8988T (cell line): ENCODE measurements at places on chromosomes 1 and 21.

GRCh38 chr1:38235705-38236104 lies 189.1 kb upstream of the POU3F1 start:
- DNase-seq = no peak

DNA sequence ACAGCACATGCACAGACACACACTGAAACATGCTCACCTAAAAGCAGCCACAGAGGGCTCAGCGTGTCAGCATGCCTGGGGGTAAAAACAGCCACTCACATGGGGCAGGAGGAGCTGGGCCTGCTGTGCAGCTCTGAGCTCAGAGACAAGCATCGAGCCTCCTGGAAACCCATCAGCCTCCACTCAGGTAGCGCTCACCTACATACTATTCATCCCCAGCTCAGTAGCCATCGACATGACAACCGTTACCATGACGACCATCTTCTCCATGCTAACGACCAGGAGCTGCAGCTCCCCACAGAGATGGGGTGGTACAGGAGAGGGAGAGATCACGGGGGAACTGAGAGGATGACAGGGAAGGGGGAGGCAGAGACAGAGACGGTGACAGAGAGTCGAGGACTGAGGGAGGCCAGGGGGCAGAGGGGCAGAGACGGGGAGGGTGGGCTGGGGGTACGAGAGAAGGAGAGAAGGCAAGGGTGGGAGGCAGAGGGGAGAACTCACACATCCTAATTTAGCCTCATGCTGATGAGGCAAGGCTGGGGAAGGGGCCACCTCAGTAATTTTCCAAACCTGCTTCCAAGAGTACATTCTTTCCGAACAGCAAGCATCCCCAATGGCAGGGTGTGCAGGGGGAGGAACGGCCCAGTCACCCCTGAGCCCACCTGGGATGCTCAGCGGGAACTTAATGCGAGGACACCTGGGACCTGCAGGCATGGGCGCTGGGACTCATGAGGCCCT lies 28.4 kb downstream of the SDC3 start:
- no peak for DNase-seq

GRCh38 chr1:9746211-9746610 lies 77.6 kb downstream of the CLSTN1 start:
- no peak for DNase-seq

DNA sequence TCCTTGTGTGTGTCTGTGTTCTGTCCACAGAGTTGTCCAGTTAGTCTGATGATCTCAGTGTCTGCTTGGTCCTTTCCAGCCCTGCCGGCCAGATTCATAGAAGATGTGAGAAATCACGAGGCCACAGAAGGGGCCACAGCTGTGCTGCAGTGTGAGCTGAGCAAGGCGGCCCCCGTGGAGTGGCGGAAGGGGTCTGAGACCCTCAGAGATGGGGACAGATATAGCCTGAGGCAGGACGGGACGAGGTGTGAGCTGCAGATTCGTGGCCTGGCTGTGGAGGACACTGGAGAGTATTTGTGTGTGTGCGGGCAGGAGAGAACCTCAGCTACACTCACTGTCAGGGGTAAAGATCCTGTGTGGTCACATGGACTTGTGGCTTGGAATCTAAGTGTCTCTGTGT lies 95.8 kb downstream of the OBSCN start:
- DNase-seq = no peak

DNA sequence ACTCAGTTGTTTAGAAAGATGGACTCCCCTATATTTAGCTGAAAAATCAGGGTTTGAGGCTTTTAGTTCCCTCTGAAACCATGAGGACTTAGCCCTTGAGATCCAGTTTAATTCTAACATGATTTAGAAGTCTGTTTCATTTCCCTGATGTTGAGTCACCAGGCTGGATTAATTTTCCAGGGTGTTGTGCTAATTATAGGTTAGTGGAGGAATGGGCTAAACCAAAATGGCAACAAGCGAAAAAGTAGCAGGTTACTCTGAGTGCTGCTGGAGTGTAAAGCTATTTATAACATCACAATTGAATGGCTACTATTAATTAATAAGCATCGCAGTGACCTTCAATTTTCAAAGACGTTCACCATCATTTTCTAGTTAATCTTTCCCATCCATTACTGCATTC lies 15.5 kb upstream of the USP24 start:
- no peak for DNase-seq

- DNase-seq = no peak
Measured at GRCh38 chr1:8439015-8439702, 121.2 kb downstream of the SLC45A1 start.

- no peak for DNase-seq
Measured at GRCh38 chr1:172895050-172895460, 155.7 kb downstream of the TNFSF18 start.

DNA sequence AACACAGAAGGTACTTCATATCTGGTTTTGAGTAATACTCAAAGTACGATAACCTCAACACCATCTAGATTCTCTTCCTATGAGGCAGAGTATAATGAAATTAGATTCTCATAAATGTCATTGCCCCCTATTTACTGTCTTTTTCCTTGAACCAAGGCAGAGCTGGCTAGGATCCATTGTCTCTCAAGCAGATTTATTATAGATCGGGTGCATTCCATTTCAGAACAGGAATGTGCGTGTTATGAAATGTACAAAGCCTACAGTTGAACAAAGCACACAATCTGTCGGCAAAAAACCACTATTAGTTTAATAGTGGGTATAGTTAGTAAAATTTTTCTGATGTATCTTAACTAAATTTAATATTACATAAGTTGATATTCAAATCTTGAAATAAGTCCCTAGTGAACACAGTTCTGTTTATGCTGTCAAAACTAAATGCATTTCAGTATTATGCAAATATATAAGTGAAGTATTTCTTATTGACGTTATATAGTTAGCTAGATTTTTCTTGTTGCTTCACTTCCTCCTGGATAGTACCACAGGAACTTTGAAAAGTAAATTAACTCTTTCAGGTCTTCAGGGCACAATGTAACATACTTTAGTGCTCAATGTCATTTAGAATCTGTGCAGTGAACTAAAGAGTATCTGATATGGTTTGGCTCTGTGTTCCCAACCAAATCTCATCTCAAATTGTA lies 92.1 kb downstream of the DDAH1 start:
- DNase-seq = no peak

DNA sequence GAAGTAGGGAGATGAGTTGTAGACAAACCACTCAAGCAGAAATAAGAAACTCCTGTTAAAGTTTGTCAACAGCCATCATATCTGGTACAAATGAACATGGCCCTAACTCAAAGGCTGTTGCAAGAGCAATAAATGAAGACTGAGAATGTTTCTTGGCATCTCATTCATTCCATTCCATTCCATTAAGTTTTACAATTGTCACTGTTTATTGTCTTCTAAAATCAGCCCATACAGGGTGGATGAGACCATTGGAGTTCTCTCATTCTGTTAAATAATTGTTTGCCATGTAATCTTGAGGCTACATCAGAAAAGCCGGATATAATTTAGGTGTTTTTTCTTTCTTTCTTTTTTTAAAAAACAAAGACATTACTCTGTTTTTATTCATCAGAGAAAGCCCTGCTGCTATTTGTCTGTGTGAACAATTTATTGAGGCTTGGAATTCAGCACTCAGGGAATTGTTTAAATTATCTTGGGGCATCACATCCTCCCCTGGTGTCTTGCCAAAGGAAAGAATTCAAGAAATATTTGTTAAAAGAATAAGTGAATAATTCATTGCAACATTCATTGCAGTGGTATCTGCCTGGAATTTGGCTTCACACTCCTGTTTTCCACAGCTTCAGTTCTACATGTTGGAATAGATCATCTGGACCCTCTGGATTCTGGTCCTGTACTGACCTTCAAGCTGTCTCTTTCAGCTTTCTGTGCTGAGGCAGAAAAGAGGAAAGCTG lies 604.5 kb downstream of the PLPP3 start:
- no peak for DNase-seq

DNA sequence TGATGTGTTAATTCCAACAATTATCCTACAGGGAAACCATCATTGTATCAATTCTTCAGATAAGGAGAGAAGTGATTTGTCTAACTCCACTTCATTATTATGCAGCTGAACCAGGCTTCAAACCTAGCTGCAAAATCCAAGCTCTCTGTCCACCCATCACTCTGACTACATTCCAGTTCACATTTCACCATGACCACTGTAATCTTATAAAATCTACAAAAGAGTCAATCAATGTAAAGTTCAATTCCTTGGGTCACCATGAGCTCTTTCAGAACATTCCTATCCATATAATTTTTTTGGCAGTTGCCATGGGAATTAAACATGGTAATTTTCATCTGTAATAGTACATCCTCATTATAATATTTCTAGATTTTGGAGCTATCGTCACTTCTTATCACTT lies 100.9 kb downstream of the PLPPR5 start:
- DNase-seq = no peak

- no peak for DNase-seq
Measured at GRCh38 chr1:82562448-82562847, 761.7 kb downstream of the ADGRL2 start.

- DNase-seq = no peak
Measured at GRCh38 chr1:81224222-81224621, 576.5 kb upstream of the ADGRL2 start.

DNA sequence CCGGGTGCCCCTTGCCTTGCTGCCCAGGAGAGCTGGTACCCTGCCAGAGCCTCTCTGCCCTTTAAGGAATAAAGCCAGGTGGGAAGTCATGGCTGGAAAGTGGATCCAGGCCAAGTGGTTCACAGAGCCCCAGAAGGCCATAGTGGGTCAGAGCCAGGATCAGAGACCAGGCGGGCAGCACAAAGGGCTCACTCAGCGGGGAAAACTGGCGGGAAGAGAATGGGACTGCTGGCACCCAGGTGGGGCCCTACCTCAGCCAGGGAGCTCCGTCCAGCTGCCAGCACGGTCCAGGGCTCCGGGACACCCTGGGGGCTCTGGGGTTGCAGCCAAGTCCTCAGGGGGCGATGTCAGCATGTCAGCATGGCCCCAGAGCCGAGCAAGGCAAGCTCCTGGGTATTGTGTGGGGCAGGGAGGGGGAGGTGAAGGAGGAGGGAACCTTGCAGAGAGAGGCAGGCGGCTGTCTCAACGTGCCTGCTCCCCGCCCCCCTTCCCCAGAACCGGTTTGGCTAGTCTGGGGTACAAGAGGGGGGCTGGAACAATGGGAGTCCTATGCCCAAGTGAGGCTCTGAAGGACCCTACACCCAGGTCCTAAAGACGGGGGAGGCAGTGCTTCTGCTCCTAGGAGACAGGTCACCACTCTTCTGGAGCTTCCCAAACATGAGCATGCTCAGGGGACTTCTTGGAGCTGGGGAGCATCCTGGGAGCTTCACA lies at the start of gene ARHGEF19:
ARHGEF19 (minus strand) TSS at position 402 of the 711 bp plus-strand sequence. CDS start 3,598 bp downstream, outside the sequence.
- DNase-seq = no peak

GRCh38 chr1:96329121-96329520 lies 392.5 kb upstream of the PTBP2 start:
- DNase-seq = no peak

DNA sequence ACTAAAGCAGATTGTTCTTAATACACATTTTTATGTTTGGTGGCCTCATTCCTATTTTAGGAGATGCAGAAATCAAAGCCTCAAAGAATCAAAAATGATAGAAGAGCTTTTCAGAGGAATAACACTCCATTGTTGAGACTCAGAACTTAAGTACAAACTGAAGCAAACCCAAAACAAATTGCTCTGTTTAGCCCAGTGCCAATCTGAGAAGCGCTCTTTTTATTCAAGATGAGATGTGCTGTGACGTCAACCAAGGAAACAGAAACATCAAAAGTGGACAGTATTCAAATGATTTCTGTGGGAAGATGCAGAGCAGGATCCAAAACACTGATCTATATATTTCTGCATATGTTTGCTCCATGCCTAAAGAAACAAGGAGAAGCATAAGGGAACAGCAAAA lies 18.0 kb downstream of the COLGALT2 start:
- DNase-seq = no peak

- no peak for DNase-seq
Measured at GRCh38 chr1:209567698-209568175, 15.8 kb upstream of the CAMK1G start.

- no peak for DNase-seq
Measured at GRCh38 chr1:145975216-145975615, 10.7 kb downstream of the POLR3GL start.

- DNase-seq = no peak
Measured at GRCh38 chr1:203544485-203544884, 50.5 kb downstream of the OPTC start.

DNA sequence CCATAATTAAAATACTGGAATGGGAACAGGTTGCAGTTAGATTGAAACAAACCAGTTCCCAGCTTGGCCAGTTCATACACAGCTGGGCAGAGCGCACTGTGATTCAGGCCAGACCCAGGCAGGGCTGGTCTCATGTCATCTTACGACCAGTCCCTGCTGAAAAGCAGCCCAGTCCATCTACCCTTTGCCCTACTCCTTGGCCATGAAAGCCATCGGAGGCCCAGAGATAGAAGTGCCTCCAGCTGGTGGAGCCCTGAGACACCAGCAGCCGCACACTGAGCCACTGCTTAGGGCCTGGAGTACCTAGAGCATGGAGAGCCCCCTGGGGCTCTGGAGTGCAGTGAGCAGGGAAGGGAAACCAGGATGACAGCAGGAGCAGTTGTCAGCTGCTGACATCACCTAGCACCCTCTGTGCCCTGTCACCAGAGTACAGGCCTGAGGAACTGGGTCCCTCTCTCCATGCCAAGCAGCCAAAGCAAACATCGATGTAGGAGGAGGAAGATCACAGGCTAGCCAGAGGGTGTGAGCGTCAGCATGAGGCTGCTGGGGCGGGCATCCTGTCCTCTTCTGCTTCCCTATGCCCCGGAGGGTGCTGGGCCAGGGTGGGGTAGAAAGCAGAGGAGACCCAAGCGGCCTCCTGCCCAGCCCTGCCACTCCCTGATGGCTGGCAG lies 34.2 kb upstream of the TMEM125 start:
- DNase-seq = no peak

GRCh38 chr1:20367116-20367585 lies 76.5 kb downstream of the VWA5B1 start:
- DNase-seq = peak; percentile 95

- DNase-seq = no peak
Measured at GRCh38 chr1:24926563-24927249, 3.4 kb downstream of the RUNX3 start.

DNA sequence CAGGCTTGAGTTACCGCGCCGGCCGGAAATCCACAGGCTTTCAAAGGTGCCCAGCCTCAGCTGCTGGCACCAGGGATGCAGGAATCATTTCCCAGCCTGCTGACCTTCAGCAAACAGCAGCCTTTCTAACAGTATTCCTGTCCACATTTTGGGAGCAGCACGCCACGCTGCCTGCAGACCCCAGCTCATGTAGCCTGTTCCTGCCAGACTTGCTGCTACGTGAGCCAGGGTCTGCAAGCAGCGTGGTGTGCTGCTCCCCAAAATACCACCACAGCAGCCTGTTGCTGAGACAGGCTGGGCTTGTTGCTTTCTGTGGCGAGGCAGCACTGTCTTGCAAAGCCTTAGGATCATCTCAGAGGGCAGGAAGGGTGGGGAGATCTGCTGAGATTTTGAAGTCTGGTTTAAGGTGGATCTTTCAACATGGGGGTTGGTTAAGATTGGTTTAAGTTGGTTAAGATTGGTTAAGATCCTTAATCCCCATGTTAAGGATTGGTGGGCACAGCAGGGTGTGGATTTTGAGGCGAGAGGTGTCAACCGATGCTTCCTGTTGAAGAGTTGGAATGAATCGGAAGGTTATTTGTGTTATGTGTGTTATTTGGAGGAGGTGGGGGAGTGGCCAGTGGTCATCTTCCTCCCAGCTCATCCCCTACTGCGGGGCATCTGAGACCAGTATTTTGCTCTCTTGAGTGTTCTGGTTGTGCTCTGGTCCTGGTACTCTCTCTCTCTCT lies 12.9 kb downstream of the FAAH start:
- peak; percentile 13 for DNase-seq

- DNase-seq = no peak
Measured at GRCh38 chr1:183553331-183553730, 36.9 kb downstream of the NCF2 start.

- no peak for DNase-seq
Measured at GRCh38 chr1:40199126-40199525, 37.9 kb downstream of the RLF start.
